Peyer's patch (tissue), 4 donors: ENCODE measurements at places on chromosomes 4 and X. TPM values are rescaled to one million over a fixed set of nuclear protein-coding genes. Genes with fewer than 3 reads are reported as not detected.
A peak's percentile ranks its signal among the peaks of the same experiment; 100 is the strongest.

GRCh38 chr4:3271131-3271530 lies 21.7 kb upstream of the RGS12 start:
- H3K27ac ChIP-seq = no peak overlapping the region
- no peak for DNase-seq
- no peak overlapping the region for H3K4me3 ChIP-seq
- no peaks in the 10 kb centered on the region for H3K36me3 ChIP-seq

DNA sequence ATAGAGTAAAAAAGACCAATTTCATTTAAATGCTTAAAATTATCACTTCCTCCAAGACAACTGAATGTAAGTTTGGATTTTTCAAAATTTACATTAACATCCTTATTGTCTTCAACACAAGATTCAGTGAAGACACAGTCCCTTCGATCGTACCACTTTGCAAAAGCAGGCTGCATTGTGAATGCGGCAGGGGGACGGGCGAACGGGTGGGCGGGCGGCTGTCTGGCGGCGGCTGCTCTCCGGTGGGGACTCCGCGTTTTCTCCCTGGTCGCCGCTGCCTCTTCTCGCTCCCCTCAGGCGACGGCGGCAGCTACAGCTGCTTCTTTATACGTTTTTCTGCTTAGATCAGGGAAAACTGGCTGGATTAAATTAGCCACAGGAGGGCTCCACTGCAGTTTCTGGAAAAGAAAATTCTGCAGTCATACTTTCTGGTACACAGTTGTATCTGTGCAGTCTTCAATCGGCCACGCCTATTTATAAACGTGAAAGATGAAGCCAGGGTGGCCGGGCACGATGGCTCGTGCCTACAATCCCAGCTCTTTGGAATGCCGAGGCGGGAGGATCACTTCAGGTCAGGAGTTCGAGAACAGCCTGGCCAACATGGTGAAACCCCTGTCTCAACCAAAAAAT lies 33.9 kb upstream of the HPF1 start:
- no peaks in the 10 kb centered on the region for H3K36me3 ChIP-seq
- no peaks in the 10 kb centered on the region for H3K4me1 ChIP-seq
- DNase-seq = peak; percentile 48
- H3K27me3 ChIP-seq = no peaks in the 10 kb centered on the region

- no peak overlapping the region for H3K27ac ChIP-seq
- no peaks in the 10 kb centered on the region for H3K4me1 ChIP-seq
- H3K4me3 ChIP-seq = no peak overlapping the region
- DNase-seq = no peak
- no peaks in the 10 kb centered on the region for H3K36me3 ChIP-seq
Observed at GRCh38 chrX:75986976-75987375, 185.9 kb upstream of the PBDC1 start.

DNA sequence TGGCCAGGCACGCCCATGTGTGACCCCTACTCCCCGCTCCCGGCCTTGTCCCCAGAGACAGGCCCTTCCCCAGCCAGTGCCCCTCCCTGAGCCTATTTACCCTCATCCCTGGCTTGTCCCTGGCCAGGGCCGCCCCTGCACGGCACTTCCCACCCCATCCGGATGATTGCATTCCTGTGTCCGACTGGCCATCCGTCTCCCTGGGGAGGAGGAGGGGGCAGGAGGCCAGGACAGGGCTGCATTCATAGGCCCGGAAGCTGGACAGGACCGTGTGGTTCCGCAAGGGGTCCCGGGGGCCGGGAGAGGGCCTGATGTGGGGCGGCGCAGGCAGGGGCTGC lies 22.8 kb downstream of the CTBP1 start:
- DNase-seq = no peak
- H3K4me1 ChIP-seq = no peaks in the 10 kb centered on the region
- H3K4me3 ChIP-seq = no peak overlapping the region
- no peak overlapping the region for H3K27ac ChIP-seq
- H3K27me3 ChIP-seq = no peaks in the 10 kb centered on the region
- H3K36me3 ChIP-seq = no peaks in the 10 kb centered on the region

DNA sequence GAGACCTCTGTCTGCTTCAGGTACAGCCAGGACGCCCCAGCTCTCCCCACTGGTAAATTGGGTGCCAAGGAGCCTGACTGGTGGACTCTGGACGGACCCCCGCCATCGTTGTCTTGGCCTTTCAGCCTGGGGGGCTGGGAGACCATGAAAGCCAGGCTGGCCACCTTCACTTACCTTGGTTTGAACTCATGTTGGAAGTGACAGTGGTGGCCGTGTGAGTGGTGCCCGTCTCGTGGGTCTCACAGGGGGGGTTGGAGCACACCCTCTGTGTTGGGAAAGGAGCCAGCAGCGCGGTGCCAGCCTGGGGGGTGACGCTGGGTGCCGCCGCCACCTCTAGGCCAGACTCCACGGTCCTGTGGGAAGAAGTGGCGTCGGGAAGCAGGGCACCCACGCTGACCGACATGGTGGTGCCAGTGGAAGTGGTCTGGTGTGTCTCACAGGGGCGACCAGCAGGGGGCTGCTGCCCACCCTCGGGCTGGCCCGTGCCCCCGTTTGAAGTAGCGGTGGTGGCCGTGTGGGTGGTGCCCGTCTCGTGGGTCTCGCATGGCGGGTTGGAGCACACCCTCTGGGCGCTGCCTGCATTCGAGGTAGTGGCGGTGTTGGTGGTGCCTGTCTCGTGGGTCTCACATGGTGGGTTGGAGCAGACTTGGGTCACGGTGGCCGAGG lies 9.6 kb upstream of the RENBP start:
- peaks cover 3% of the 10 kb centered on the region for H3K36me3 ChIP-seq
- no peak overlapping the region for H3K27ac ChIP-seq
- H3K27me3 ChIP-seq = no peaks in the 10 kb centered on the region
- DNase-seq = no peak
- H3K4me3 ChIP-seq = peak overlapping the region; percentile 22

GRCh38 chr4:41331224-41331623 lies 74.5 kb downstream of the UCHL1 start:
- H3K4me1 ChIP-seq = no peaks in the 10 kb centered on the region
- H3K27ac ChIP-seq = no peak overlapping the region

- H3K36me3 ChIP-seq = no peaks in the 10 kb centered on the region
- DNase-seq = no peak
- no peak overlapping the region for H3K4me3 ChIP-seq
- H3K27ac ChIP-seq = no peak overlapping the region
- H3K4me1 ChIP-seq = no peaks in the 10 kb centered on the region
Observed at GRCh38 chrX:9913146-9913433, 54.1 kb upstream of the CLDN34 start.

DNA sequence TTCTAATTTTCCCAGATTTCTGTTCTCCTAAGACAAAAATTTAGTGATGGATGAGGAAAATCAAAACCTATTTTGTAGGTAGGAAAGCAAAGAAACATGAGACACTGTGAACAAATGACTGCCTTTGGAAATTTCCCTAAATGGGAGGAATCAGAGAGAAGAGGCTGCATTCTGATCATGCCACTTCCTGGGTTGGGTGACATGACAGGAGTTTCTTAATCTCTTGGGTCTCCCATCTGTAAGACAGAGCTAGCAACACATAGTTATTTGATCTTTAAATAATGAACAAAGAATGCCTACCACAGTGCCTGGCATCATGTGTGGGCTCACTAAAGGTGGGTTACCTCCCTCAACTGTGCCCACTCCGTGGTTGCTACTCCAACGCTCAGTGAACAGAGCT lies 57.1 kb downstream of the CCDC149 start:
- H3K27me3 ChIP-seq = no peaks in the 10 kb centered on the region
- H3K36me3 ChIP-seq = no peaks in the 10 kb centered on the region
- DNase-seq = no peak
- H3K4me3 ChIP-seq = no peak overlapping the region

DNA sequence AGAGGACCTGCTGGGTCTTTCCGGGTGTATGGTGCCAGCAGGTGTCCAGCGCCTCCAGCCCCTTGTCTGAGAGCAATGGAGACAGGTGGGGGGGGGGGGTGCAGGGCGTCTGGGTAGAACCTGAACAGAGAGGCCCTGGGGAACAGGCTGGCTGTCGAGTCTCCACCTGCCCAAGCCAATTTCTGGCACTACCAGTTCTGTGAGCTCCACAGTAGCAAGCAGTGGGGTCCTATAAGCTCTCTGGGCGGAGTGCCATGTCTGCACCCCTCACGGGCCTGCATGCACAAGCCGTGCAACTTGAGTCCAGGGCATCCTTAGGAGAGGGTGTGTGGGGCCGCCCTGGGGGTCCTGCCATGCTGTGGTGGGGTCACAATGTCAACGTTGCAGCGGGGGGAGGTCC lies 10.1 kb upstream of the FGFR3 start:
- DNase-seq = no peak
- H3K27ac ChIP-seq = no peak overlapping the region
- no peaks in the 10 kb centered on the region for H3K27me3 ChIP-seq

GRCh38 chrX:149208307-149208706 lies 296.8 kb downstream of the IDS start:
- H3K4me3 ChIP-seq = no peak overlapping the region
- no peaks in the 10 kb centered on the region for H3K4me1 ChIP-seq
- H3K36me3 ChIP-seq = no peaks in the 10 kb centered on the region
- H3K27me3 ChIP-seq = no peaks in the 10 kb centered on the region

GRCh38 chrX:153381684-153382532 lies 19.2 kb downstream of the PNMA6E start:
- no peaks in the 10 kb centered on the region for H3K4me1 ChIP-seq
- H3K27ac ChIP-seq = no peak overlapping the region
- no peak for DNase-seq
- H3K4me3 ChIP-seq = no peak overlapping the region
- no peaks in the 10 kb centered on the region for H3K27me3 ChIP-seq
- no peaks in the 10 kb centered on the region for H3K36me3 ChIP-seq

GRCh38 chr4:138954428-138954827 lies 61.2 kb upstream of the NOCT start:
- DNase-seq = no peak
- no peaks in the 10 kb centered on the region for H3K36me3 ChIP-seq
- H3K27ac ChIP-seq = no peak overlapping the region
- H3K4me3 ChIP-seq = no peak overlapping the region
- no peaks in the 10 kb centered on the region for H3K27me3 ChIP-seq

DNA sequence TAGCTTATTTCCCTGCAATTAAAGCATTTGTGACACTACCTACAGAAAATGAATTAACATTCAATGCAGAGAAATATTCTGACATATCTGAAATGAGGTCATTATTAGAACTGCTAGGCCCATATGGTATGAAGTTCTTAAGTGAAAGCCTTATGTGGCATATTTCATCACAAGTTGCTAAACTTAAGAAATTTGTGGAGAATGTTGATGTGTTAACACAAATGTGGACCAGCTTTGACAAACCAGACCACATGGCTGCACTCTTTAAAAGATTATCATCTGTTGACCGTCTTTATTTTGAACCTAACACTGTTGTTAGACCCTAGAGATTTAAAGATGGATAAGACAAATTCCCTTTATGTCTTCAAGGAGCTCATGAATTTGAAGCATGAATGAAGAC lies 1024.1 kb downstream of the RPA4 start:
- no peaks in the 10 kb centered on the region for H3K27me3 ChIP-seq
- no peak for DNase-seq
- no peak overlapping the region for H3K27ac ChIP-seq
- H3K4me1 ChIP-seq = no peaks in the 10 kb centered on the region

DNA sequence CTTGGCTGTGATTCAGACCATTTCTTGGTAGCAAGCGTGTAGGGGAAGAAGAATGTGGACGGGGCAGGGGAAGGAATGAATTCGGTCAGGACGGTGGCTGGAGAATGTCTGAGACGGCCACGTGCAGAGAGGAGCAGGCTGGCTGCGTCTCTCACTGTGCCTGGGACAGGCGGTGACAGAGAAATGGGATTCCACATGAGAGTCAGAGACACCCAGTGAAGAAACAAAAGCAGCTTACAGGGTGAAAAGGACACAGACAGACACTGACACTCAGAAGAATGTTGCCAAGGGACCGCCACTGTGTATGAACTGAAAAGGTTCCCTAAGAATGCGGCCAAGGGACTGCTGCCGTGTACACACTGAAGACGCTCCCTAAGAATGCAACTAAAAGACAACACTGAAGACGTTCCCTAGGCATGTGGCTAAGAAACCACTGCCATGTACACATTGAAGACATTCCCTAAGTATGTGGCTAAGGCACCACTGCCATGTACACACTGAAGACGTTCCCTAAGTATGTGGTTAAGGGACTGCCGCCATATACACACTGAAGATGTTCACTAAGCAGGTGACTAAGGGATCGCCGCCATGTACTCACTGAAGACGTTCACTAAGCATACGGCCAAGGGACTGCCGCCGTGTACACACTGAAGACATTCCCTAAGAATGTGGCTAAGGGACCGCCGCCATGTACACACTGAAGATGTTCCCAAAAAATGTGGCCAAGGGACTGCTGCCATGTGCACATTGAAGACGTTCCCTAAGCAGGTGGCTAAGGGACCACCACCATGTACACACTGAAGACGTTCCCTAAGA lies 49.1 kb downstream of the DHRSX start:
- no peak for DNase-seq
- no peaks in the 10 kb centered on the region for H3K36me3 ChIP-seq
- no peak overlapping the region for H3K27ac ChIP-seq

GRCh38 chrX:16436348-16437188 lies 213.4 kb upstream of the S100G start:
- no peak overlapping the region for H3K27ac ChIP-seq
- H3K4me3 ChIP-seq = no peak overlapping the region
- no peaks in the 10 kb centered on the region for H3K36me3 ChIP-seq
- no peaks in the 10 kb centered on the region for H3K4me1 ChIP-seq
- DNase-seq = peak; percentile 86

DNA sequence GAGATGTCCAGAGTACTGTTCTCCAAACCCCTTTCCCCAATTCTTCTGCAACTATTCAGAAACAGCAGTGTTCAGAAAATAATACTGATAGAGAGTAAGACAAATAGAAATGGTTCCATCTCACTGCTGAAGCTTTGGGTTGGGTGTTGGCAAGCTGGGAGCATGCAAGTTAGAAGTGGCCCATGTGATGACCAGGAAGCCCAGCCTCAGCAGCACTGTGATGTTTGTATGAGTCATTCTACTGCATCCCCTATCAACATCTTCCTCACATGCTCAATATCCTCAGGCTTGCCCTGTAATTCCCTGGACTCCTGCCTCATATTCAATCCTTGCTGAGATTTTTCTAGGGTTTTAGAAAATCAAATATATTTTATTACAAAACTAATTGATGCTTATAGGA lies 96.5 kb downstream of the CHRDL1 start:
- no peaks in the 10 kb centered on the region for H3K36me3 ChIP-seq
- no peak for DNase-seq
- H3K27me3 ChIP-seq = no peaks in the 10 kb centered on the region
- no peaks in the 10 kb centered on the region for H3K4me1 ChIP-seq
- no peak overlapping the region for H3K4me3 ChIP-seq

GRCh38 chrX:146754268-146754667 lies 55.3 kb upstream of the CXorf51B start:
- no peak overlapping the region for H3K27ac ChIP-seq
- DNase-seq = no peak
- no peak overlapping the region for H3K4me3 ChIP-seq
- no peaks in the 10 kb centered on the region for H3K36me3 ChIP-seq

The CCSER1 gene
- 27.5 TPM for total RNA-seq

The SYNPO2 gene
- total RNA-seq = 24.9 TPM

The WNK3 gene
- total RNA-seq = 0.66 TPM

The TAF1 gene
- 301 TPM for total RNA-seq

The PCDH19 gene
- 0.94 TPM for total RNA-seq

The RUFY3 gene
- total RNA-seq = 36.1 TPM

The OTOP1 gene
- not detected for total RNA-seq

The TRIM75 gene
- total RNA-seq = not detected

The ZNF674 gene
- 4.3 TPM for total RNA-seq
